ENCODE measurements at places on chromosomes 16 and 17. TPM values are rescaled to one million over a fixed set of nuclear protein-coding genes. Genes with fewer than 3 reads are reported as not detected.

The CES5A gene
- total RNA-seq = not detected

The UNK gene
- 41.4 TPM for total RNA-seq

The GNGT2 gene
- total RNA-seq = 1.3 TPM

The ABCC3 gene
- 5.4 TPM for total RNA-seq

The SLC12A3 gene
- not detected for total RNA-seq

The PYCARD gene
- total RNA-seq = 20.3 TPM

The NME2 gene
- 250 TPM for total RNA-seq

The TP53TG3C gene
- not detected for total RNA-seq

The MT1E gene
- 44.7 TPM for total RNA-seq

The TBC1D3C gene
- not detected for total RNA-seq

The RRAD gene
- 6.2 TPM for total RNA-seq

The KIF2B gene
- total RNA-seq = not detected

The ZDHHC7 gene
- 48.8 TPM for total RNA-seq

The ULK2 gene
- 46.0 TPM for total RNA-seq

The AP2B1 gene
- total RNA-seq = 130 TPM

The KRTAP9-4 gene
- total RNA-seq = not detected

The TRPV3 gene
- total RNA-seq = 13.0 TPM

The PPM1E gene
- total RNA-seq = 0.22 TPM

The DPEP2 gene
- 4.4 TPM for total RNA-seq

The ACSM2B gene
- not detected for total RNA-seq

The SLC9A5 gene
- 1.2 TPM for total RNA-seq

The SPECC1 gene
- 53.6 TPM for total RNA-seq

The JPT1 gene
- total RNA-seq = 20.3 TPM

The GRB7 gene
- 1.6 TPM for total RNA-seq

The TNS4 gene
- 0.36 TPM for total RNA-seq

The KRT39 gene
- total RNA-seq = not detected

The RBFOX1 gene
- 1.1 TPM for total RNA-seq

Data from sciatic nerve (tissue), 2 donors.